SK-N-DZ (cell line): ENCODE measurements at places on chromosomes 16 and 17.

DNA sequence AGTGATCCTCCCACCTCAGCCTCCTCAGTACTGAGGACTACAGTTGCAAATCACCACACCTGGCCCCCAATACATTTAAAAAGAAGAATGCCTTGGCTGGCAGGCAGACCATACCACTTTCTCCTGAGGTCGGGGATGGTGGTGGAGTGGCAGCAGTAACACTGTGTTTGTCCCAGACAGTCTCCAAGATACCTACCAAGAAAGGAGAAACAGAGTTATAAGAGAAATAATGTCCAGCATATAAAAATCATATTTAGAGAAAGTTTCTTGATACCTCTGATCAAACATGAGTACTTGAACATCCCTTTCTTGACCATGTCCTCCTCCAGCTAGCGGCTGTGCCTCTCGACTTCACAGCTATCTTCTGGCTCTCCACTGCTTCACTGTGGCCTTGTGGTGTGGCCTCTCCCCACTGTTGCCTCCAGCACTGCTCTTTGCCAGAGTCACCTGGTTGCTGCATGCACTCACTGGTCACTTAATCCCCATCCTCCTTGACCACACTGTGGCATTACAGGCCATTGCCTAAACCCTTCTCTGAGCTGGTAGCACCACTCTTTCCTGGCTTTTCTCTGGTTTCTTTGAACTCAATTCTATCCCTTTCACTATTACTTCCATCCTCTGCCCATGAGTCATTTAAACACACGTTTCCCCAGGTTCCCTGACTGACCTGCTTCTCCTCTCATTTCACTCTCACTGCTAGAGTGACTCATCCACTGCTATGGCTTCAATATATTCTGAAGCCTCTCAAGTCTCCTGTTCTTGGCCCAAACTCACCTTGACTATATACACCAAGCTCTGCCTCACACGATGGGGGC lies 45.2 kb downstream of the XPO6 start:
- no peak for DNase-seq

DNA sequence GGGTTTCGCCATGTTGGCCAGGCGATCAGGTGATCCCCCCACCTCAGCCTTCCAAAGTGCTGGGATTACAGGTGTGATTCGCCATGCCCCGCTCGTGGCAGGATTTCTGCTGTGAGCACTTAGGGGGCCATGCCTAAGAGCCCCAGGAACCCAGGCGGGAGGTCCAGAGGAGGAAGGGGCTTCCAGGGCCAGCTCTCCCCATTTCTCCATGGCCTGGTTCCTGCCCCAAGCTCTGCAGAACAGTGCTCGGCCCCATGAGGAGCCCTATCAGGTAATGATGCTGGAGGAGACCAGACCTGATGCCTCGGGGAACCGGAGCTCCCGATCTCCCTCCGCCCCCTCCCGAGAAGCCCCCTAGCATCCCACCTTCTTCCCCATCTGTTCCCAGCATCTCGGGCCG lies 53.6 kb downstream of the RMI2 start:
- DNase-seq, result no peak

- peak; percentile 62 for DNase-seq
These were observed 650.4 kb upstream of the RBFOX1 start for GRCh38 chr16:6682142-6682811.

- peak; percentile 55 for DNase-seq
These were observed 27.5 kb upstream of the PIK3R6 start for GRCh38 chr17:8894673-8895578.

DNA sequence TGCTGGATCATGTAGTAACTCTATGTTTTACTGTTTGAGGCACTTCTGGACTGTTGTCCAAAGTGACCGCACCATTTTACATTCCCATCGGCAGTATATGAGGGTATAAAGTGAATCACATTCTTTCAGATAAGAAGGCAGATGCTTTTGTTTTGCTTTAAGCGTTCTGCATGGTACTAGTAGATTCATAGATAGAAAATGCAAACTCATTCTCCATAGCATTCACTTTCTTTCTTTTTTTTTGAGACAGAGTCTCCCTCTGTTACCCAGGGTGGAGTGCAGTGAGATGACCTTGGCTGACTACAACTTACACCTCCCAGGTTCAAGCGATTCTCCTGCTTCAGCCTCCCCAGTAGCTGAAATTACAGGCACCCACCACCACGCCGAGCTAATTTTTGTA lies 40.4 kb downstream of the TANGO6 start:
- no peak for DNase-seq

- DNase-seq, result no peak
These were observed 17.0 kb upstream of the TOX3 start for GRCh38 chr16:52563767-52564611.

DNA sequence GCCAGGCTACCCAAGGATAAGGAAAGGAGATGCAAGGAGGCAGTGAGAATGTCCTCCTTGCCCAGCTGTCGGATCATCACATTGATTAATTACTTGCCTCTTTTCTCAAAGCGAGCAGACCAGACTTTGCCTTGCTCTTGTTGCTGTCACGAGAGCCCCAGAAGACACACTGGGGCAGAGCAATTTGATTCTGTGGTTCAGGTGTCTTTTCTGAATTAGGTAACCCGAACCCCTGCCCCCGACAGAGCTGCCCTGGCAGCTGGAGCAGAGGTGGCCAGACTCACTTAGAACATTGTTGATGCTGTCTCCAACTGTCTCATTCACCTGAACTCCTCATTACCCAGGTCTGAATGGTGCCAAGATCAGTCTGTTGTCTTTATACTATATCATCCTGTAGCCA lies 34.3 kb downstream of the VAT1L start:
- no peak for DNase-seq

DNA sequence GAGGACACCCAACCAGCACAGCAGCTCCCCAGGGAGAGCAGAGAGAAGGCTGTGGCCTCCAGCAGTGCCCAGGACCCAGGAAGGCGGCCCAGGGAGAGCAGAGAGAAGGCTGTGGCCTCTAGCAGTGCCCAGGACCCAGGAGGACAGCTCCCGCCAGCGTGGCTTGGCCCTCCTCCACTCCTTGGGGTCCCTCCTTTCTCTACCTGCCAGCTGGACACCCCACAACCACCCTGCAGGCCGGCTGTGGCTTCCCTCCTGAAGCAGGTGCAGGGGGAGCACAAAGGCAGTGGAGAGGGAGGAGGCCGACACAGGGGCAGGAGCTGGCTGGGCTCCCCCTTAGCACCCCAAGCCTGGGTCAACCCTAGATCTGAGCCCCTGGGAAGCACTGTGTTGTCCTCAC lies 54.1 kb upstream of the FASN start:
- no peak for DNase-seq

DNA sequence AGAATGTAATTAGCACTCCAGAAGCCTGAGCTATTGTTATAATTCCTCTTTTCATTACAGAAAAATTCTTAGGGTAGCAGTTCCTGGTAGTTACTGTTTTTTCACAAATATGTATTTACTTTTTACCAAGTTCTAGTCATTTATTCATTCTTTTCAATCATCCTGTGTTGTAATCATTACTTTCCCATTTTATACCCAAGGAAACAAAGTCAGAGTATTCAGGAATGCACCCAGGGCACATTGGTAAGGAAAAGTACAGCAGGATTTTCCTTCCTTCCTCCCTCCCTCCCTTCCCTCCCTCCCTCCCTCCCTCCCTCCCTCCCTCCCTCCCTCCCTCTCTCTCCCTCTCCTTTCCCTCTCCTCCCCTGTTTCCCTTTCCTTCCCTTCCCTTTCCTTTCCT lies 115.9 kb upstream of the RBFOX1 start:
- DNase-seq, result no peak
